ENCODE measurements at places on chromosomes 11 and 22.

- DNase-seq: no peak
Measured at GRCh38 chr11:4041731-4042391, 52.7 kb upstream of the RRM1 start.

DNA sequence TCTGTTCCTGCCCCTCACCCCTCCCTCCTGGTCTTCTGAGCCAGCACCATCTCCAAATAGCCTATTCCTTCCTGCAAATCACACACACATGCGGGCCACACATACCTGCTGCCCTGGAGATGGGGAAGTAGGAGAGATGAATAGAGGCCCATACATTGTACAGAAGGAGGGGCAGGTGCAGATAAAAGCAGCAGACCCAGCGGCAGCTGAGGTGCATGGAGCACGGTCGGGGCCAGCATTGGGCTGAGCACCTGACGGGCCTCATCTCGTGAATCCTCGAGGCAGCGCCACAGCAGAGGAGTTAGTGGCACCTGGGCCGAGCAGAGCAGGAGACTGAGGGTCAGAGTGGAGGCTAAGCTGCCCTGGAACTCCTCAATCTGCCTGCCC, 941.8 kb downstream of the BRD1 start:
- no peak for DNase-seq

DNA sequence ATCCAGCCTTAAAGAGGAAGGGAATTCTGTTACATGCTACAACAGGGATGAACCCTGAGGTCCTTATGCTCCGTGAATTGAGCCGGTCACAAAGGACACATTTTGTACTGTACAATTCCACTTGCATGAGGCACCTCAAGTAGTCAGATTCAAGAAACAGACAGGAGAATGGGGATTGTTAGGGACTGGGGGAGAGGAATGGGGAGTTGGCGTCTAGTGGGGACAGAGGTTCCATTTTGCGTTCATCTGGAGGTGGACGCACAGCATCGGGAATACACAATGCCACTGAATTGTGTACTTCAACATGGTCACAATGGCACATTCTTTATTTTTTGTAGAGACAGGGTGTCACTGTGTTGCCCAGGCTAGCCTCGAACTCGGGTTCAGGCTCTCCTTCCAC, 14.1 kb downstream of the TBX1 start:
- no peak for DNase-seq

DNA sequence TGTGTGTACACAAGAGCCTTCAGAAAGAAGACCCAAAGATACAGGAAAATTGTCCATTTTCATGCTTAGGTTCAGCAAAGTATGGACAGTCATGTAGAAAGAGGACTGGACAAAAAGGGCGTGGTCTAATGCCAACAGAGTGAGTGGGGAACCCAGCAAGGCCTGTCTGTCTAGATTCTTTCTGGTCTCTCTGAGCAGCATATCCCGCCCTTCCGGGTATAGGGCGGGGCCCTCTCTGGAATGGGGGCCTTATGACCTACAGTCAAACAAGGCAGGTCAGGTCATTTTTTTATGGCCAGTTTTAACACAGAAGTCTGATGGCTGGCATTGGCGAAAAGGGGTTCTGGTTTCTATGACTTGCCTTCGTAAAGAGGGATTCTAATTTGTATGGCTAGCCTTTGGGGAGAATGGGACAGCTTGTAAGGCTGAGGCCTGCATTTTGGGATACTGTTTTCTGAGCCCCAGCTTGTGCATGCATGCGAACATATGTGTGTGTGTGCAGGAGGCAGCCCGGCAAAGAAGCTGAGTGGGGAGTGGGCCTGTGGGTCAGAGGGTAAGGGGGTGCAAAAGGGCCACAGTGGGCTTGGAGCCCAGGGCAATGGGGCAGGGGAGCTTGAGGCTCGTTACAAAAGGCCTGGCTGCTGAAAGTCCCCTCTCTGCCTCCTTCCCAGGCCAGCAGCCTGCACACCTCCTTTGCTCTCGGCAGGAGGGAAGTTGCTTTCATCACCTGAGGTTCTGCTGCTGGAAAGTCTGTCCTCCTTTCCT, 130.5 kb upstream of the B3GAT1 start:
- peak; percentile 18 for DNase-seq

DNA sequence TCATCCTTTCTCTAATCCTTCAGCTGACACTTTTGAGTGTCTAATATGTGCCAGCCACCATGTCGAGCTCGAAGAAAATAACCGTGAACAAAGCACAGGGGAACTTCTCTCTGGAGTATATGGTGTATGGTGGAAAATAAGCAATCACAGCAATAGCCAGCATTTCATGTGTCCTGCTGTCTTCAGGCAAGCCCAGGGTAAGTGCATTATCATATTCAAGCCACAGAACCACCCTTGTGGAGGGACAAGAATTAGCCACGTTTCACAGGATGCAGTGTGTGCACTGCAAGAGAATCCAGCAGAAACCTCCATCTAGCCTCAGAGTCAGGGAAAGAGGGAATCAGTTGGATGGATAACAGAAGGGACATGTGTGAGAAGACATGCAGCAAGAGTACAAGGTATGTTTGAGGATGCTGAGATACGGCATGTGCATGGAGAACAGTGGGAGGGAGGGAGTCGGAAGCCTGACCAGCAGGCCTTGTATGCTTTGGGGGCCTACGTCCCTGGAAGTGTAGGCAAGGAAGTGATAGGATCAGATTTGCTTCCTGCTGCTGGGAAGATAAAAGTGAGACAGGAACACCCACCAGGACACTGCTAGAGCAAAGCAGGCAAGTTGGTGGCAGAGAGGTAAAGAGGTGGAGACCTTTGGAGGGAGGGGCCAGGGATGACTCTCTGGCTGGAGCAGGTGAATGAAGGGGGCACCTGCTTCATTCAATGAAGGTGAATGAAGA, 14.7 kb upstream of the GNAZ start:
- DNase-seq: no peak

DNA sequence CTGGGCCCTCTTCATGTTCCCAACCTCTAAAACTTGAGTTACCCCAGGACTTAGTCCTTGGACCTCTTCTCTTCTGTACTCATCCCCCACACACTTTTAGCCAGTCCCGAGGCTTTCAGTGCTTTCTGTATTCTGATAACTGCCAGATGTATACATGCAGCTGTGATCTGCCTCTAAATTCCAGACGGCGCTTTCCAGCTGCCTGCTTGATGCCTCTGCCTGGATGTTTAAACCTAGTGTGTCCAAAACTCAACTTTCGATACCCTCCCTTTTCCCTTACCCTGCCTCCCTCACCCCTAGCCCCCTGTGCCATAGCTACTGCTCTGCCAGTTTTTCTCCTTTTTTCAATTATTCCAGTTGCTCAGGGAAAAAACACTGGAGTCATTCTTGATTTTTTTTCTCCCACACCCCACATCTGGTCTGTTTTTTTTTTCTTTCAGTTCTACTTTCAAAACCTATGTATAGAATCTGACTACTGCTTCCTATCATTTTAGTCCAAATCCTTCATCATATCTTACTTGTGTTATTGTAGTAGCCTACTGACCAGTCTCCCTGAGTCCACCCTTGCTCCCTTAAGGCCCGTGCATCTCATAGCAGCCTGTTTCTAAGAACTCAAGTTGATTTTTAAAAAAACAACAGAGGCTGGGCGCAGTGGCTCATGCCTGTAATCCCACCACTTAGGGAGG, 32.9 kb upstream of the TECTA start:
- no peak for DNase-seq

GRCh38 chr11:134815404-134815803, 403.4 kb upstream of the B3GAT1 start:
- no peak for DNase-seq

DNA sequence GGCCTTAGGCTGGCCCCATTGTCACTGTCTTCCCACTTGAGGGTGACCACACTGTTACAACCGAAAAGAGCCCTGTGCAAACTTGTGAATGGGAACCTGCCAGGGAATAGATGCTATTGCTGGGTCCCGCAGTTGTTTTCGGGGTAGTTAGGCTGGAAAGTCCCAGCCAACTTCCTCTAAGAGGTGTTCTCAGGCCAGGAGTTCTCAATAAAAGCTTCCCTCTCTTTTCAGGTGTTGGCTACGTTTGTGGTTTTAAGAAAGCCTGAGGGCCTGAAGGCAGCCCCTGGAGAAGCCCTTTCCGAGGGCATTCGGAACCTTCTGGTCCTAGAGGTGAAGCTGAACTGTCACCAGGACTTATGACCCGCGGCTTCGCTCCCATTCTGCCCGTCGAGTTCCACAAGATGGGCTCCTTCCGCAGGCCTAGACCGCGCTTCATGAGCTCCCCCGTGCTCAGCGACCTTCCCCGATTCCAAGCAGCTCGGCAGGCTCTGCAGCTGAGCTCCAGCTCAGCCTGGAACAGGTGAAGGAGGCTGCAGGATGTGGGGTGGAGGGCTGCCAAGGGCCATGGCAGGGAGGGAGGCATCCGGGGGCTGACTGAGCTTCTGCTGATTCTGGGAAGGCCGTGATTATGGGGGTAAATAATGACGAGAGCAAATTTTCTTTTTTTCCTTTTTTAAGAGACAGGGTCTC, 104.8 kb downstream of the PRR5L start:
- DNase-seq: no peak

DNA sequence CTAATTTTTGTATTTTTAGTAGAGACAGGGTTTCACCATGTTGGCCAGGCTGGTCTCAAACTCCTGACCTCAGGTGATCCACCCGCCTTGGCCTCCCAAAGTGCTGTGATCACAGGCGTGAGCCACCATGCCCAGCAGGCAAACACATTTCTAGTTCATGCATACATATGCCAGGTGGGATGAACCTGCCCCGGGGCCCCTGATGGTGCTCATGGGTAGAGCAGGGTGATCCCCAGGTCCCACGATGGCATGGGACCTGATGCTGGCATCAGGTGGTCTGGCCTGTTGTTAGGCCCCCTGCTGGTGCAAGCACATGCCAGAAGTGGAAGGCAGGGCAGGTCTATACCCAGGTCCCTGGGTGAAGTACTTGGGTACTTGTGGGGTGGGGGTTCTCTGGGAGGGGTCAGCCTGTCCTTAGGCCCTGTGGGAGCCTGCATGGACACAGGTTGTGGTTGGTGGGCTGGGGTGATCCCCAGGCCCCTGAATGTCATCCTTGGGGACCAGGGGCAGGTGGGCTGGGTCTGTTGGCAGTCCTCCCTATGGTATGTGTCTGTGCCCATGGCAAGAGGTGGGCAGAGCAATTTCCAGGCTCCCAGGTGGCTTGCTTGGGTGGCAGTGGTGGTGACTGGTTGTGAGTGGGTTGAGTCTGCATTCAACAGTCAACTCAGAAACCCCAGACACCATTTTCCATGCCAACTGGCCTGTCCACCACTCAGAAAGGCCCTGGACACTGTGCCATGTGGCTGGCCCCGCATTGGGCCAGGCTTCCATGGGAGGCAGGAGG, 9.6 kb upstream of the RGL4 start:
- DNase-seq: no peak

DNA sequence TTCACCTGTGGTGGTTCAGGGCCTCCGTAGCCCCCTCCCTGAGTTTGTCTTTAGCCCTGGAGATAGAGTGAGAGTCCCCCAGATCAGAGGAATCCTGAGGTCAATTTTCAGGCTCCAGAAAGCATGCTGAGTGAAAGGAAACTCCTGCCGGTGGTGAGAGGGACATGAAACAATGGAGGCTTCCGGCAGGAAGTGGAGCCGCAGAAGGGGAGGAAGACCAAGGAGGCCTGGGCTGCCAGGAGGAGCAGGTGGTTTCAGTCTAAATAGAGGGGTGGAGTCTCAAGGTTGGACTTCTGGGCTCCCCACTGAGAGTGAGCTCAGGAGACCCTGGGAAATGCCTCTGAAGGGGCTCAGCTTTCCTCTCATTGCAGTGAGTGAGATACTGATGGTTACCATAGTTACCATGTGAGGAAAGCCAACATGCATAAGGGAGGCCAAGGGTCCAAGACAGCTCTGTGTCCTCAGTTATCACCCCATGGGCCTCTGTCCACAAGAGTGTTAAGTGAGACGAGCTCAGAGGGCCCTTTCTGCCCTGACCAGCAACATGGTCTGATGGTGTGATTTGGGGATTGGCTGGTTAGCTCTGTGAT, 10.7 kb downstream of the SLCO2B1 start:
- DNase-seq: no peak

DNA sequence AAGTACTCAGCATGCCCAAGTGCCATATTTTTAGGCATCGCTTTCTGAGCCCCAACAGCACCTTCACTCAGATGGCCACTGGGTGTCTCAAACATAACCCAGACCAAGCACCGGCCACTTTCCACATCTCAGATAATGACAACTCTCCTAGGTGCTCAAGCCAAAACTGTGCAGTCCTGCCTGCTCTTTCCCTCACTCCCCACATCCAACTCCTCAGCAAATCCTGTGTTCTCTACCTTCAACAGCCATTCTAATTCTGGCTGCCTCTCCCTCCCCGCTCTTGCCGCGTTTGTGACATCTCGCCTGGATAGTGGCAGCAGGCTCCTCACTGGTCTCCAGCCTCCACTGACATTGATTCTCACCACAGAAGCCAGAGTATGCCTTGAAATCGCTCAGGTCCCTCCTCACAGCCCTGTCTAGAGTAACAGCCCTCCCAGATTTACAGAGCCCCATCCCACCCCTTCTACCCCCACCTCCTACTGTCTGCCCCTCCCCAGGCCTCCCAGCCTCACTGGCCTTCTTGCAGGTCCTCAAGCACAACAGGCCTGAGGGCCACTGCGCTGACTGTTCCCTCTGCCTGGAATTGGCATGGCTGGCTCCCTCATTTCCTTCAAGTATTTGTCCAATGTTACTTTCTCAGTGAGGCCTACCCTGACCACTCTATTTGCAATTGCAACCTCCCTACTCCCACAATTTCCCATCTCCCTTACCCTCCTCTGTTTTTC, 1.3 kb upstream of the PHETA2 start:
- no peak for DNase-seq

GRCh38 chr11:115469361-115469760, 34.9 kb downstream of the CADM1 start:
- DNase-seq: no peak

GRCh38 chr22:32788904-32789624, 12.4 kb upstream of the TIMP3 start:
- no peak for DNase-seq

DNA sequence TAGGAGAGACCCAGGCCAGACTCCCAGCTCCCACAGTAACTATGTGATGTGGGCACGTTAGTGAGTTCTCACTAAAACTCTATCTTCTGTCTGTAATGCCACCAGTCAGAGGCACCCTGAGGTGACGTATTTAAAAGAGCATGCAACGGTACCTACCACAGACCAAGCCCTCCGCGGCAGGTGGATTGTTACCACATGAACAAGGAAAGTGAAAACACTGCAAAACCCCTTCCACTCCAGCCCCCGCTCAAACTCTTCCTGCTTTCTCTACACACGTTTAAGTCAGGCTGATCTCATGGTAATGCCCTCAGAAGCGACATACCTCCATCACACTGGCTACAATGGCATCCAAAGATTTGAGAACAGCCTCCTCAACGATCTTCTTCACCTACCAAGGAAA, 36.7 kb downstream of the SERPIND1 start:
- peak; percentile 18 for DNase-seq

DNA sequence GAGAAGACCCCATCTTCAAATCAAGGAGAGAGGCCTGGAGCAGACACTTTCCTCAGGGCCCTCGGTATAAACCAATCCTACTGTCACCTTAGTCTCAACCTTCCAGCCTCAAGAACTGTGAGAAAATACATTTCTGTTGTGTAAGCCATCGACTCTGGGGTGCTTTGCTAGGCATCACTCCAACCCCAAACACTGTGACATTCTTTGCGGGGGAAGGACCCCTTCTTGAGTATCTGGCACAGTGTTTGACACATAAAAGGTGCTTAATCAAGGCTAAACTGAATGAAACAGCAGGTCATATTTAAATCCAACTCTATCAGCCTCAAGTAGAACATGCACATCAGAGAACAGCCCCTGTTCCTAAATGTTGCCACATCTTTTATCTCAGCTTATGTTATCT, 558.1 kb downstream of the INSC start:
- no peak for DNase-seq

Measured in right lobe of liver (tissue), 6 donors.